ENCODE measurements at places on chromosomes 13 and 19.

- no peak for DNase-seq
Observed at GRCh38 chr13:91228940-91229339, 118.5 kb upstream of the MIR17HG start.

DNA sequence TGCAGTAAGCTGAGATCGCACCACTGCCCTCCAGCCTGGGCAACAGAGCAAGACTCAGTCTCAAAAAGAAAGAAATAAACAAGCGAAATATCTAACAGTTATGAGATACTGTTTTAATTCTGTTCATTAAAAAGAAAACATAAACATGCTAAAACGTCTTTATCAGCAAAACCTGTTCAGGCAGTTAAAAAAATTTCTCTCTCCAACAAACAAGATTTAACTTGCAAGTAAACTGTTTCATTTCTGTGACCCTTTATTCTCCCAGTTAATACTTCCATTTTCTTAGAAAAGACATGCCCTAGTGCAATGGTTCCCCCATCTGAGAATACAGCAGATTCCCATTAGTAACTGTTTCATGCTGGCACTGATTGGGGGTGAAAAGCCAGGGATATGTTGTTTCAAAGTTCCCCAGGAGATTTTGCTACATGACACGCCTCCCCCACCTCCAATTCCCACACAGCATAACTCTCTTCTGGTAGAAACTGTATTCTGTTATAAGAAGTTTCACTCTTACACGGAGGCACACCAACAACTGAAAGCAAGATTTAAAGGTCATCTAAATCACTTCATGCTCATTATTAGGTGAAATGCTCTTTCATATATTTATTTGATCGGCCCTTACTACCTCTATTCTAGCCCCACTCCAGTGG, 24.4 kb downstream of the ELF1 start:
- peak; percentile 21 for DNase-seq

DNA sequence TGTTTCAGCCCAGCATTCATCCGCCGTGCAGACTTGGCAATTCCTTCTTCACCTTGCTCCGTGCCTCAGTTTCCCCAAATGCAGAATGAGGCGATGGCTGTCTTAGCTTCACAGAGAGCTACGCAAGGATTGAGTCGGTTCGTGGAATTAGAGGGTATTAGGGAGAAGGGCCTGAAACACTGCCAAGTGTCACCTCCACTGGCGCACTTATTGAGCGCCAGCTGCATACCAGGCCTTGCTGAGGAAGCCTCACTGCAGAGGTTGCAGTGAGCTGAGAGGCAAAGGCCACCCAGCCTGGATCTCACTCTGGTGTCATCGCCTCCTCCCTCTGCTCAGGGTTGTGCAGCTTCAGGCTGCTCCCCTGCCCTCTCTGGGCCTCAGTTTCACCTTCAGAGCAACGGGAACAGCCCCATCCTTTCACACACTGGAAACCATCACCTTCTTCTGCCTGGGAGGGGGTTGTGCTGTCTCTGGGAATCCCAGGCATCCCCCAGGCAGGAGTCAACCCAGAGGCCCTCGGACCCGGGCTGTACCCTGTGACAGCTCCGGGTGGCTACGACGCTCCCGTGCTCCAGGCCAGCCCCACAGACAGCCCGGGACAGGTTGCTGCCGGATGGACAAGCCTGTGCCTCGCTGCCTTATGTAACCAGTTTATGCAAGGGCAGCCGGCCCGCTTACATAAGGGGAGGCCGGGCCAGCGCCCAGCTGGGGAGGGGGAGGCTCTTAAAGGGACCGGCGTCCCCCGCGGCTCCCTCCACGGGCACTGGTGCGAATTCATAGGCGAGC, 31.9 kb downstream of the NFIC start:
- DNase-seq, result no peak

DNA sequence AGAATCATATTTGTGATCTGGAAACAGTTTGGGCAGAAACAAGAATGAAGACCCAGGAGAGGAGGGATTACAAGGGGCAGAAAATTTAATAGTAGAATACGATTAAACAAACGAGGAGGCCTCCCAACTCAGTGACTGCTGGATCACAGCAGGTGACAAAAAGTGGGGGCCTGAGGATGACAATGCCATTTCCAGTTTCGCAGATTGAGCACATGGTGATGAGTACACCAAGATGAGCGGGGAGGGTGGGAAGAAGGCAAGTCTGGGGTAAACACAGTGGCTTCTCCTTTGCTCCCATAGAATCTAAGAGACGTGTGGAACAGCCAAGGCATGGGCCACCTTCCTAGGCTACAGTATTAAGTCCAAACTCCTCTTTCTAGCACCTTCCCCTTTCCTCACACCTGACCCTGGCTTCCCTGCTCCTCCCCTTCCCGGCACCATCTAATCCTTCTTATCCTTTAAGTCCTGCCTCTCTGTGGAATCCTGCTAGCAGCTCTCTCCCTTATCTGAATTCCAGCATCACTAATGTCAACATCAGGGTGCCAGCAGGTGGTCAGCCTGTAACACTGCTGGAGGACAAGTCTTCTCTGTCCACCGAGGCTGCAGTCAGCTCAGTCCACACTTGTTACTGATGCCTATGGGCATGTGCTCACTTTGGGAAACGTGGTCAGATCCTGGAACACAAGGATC, 13.5 kb downstream of the ATP7B start:
- peak; percentile 89 for DNase-seq

- DNase-seq, result no peak
Observed at GRCh38 chr19:40995355-40995754, 4.3 kb downstream of the CYP2B6 start.

DNA sequence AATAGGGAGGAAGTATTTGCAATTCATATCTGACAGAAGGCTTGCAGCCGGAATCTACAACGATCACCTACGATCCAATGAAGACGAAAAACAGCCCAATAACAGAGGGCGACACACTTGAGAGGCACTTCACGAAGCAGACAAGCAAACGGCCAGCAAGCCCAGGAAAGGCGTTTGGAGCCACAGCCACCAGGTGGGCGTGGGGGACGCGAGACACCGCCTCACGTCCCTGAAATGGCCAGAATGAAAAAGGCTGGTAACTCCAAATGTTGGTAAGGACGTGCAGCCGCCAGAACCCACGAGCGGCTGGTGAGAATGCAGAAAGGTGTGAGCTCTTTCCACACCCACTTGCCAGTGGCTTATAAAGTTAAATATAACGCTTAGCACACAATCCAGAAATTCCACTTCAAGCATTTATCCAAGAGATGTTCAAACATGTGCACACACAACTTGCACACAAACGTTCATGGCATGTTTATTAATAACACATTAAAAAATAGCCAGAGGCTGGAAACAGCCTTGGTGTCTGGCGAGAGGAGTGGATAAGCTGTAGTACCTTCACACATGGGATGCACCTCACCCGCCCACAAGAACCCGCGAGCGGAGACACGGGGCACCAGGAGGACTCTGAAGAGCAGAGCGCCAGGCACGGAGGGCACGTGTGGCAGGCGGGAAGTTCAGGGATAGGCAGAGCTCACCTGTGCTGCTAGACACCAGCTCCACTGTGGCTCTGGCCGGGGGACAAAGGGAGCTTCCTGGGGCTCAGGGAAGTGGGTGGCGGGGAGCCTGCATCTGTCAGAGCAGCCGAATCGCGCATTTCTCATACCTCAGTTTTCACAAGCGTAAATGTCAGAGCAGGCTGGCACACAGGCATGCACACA, 89.3 kb downstream of the SPACA7 start:
- DNase-seq, result no peak

DNA sequence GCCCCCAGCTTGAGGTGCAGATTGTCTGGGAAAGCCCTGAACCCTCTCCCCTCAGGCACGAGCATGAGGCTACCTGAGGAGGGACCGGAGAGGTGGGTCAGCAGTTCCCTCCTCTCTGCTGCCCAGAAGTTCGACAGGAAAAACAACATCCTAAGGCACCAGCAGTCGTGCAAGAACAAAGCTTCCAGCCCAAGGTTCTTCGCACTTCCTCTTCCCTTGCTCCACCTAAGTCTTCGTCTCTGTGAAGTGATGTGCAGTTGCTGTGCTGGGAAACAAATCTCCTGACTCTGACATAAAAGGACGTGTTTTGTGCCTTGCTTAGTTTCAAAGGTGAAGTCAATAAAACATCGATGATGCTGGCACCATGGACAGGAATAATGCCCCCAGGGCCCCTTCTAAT, 173.3 kb downstream of the USP12 start:
- DNase-seq, result no peak

- DNase-seq, result no peak
Observed at GRCh38 chr13:50457415-50458393, 385.8 kb downstream of the DLEU7 start.

- DNase-seq, result no peak
Observed at GRCh38 chr19:1970003-1970805, 29.2 kb downstream of the CSNK1G2 start.

DNA sequence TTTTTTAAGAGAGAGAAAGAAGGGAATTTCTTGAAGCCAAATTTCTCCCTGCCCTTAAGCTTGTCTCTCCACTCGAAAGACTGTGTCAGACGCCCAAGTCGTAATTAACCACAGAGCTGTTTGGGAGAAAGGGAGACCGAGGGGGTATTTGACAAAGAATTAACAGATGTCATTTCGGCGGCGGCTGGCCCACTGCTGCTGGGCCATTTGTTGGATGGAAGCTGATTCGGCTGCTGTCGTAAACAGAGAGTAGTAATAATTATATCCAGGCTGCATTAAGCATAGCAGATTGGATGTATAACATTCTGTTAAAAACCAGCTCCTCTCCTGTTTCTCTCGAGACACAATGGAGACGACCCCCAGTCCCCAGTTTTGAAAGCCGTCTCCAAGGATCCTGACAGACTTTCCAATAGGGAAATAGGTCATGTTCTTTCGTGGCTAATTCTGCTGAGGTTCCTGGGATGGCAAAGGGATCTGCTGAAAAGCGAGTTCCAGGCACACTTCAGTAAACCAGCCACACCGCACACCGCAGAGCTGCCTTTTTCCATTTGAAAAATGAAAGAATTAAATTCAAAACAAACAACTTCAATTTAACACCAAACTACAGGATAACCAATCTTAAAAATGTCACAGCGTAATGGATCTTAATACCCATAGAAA, 71.5 kb downstream of the KCTD15 start:
- no peak for DNase-seq

- no peak for DNase-seq
Observed at GRCh38 chr13:31614704-31615103, 124.6 kb upstream of the RXFP2 start.

GRCh38 chr19:17091758-17092333, 16.3 kb downstream of the MYO9B start:
- no peak for DNase-seq

- DNase-seq, result no peak
Observed at GRCh38 chr13:25766576-25766975, 285.2 kb downstream of the SHISA2 start.

GRCh38 chr13:98171900-98172589, 5.0 kb downstream of the RNF113B start:
- DNase-seq, result no peak

GRCh38 chr13:22801402-22802003, 379.3 kb upstream of the SGCG start:
- peak; percentile 72 for DNase-seq

DNA sequence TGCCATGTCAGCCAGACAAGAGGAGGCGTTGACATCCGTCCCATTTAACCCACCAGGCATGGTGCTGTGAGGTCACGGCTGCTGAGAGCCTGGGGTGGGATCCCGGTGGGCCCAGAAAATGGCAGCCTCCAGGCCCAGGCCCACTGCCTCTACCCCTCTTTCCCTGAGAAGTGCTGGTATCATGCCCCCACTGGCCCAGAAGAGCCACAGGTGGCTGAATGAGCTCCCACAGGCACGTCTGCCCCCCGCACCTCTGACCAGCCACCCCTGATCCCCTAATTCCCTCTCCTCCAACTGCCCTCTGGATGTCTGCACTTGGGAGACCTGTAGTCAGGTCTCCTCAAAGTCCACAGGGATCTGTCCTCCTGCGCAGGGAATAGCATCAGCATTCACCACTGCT, 37.3 kb upstream of the KCTD15 start:
- DNase-seq, result no peak

GRCh38 chr19:55099557-55100506, 17.6 kb downstream of the PPP1R12C start:
- DNase-seq, result no peak

- no peak for DNase-seq
Observed at GRCh38 chr13:25218019-25218418, 45.9 kb upstream of the AMER2 start.

- no peak for DNase-seq
Observed at GRCh38 chr13:76813000-76813691, 73.1 kb downstream of the KCTD12 start.

DNA sequence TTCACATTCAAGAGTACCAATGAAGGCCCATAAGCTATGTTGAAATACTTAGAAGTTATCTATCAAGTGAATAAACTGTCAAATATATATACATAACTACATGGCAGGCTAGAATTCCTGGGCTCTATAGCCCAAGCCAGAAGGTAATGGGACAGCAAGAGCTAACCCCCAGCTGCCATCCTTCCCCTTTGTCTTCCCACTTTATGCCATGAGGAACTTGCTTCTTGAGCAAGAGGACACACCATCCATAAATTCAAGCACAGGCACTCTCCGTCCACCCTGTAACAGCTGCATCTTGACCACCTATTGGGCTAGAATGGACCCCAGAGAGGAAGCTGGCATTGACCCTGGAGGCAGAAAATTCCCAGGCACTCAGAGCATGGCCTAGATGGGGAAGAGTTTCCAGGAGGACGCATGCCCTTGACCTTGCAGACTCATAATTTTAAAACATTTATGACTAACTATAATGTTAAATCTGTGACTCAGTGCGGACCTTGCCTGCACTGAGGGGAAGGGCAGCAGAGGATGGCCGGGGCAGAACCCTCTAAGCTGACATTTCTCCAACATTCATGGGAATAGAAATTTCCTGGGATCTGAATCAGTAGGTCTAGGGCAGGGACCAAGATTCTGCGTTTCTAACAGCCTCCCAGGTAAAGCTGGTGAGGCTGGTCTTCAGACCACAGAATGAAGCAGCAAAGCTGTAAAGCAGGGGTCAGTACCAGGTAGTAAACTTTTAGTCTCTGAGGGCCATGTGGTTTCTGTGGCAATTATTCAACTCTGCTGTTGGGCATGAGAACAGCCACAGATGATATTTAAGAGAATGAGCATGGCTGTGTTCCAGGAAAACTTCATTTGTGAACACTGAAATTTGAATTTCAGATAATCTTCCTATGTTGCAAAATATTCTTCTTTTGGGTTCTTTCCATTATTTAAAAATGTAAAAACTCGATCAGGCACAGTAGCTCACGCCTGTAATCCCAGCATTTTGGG, 71.4 kb upstream of the CLDN10 start:
- no peak for DNase-seq

- no peak for DNase-seq
Observed at GRCh38 chr19:2274185-2274711, 7.7 kb downstream of the PEAK3 start.

- DNase-seq, result no peak
Observed at GRCh38 chr13:50626101-50626547, 217.4 kb downstream of the DLEU7 start.

DNA sequence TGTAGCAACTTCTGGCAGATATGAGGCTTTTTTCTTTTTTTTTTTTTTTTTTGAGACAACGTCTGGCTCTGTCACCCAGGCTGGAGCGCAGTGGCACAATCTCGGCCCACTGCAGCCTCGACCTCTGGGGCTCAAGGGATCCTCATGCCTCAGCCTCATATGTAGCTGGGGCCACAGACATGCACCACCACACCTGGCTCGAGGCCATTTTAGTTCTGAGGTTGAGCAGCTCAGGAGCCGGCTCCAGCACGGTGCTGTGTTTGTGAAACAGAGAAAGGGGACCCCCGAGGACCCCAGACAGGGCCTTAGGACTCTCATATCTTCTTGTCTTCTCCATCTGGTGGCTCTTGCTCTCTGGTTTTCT, 3.4 kb upstream of the FLT3LG start:
- DNase-seq, result no peak

- peak; percentile 97 for DNase-seq
Observed at GRCh38 chr19:48614436-48615230, at the start of gene FAM83E. Gene FAM83E, minus strand, starts transcription at chr19:48615076. Its CDS starts 1,704 bp downstream, at chr19:48613372.

GRCh38 chr13:78096221-78096620, 177.6 kb upstream of the EDNRB start:
- no peak for DNase-seq

Measured in DMS53 (cell line).